Thymus (tissue), 14 donors: ENCODE measurements at places on chromosomes 11 and 22. TPM values are rescaled to one million over a fixed set of nuclear protein-coding genes. Genes with fewer than 3 reads are reported as not detected.

HORMAD2 gene
- total RNA-seq: 0.09 TPM

MIAT gene
- total RNA-seq: 1.1 TPM

DNA sequence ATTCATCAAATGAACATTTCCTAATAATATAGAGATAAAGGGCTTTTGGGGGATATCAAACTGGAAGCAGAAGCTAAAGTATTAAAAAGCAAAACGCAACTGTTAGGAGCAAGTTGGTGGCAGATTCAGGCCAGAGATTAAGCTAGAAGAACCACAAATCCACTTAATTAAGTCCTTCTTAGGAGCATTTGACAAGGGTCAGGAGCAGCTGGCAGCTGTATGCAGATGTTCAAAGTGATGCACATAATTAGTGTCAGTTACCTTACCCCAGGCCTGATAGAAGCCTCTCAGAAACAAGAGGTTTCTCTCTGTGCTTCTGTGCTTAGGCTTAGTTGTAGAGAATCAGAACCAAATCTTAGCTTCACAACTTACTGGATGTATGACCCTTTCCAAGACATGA lies 546.5 kb upstream of the ANO5 start:
- H3K4me3 ChIP-seq: no peak overlapping the region
- no peaks in the 10 kb centered on the region for H3K4me1 ChIP-seq
- no peak for DNase-seq
- H3K27ac ChIP-seq: no peak overlapping the region
- no peaks in the 10 kb centered on the region for H3K27me3 ChIP-seq
- H3K36me3 ChIP-seq: no peaks in the 10 kb centered on the region

DNA sequence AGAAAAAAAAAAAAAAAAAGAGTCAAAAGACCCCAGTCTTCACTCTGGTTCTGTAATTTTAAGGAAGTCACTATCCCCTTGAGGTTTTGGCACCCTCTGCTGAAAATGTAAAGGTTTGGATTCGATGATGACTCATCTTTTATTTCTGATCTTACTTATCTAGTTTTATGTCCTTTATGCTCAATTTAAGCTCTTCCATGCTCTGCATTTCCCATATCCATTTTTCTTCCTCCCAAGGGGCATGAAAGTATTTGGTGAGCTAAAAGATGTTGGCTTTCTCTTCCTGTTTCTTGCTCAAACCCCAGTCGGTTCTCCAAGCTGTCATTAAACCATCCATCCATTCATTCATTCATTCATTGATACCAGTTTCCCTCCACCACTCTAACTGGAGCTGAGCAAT lies 61.0 kb upstream of the CDON start:
- H3K27ac ChIP-seq: no peak overlapping the region
- no peaks in the 10 kb centered on the region for H3K27me3 ChIP-seq
- H3K36me3 ChIP-seq: no peaks in the 10 kb centered on the region
- DNase-seq: no peak

DNA sequence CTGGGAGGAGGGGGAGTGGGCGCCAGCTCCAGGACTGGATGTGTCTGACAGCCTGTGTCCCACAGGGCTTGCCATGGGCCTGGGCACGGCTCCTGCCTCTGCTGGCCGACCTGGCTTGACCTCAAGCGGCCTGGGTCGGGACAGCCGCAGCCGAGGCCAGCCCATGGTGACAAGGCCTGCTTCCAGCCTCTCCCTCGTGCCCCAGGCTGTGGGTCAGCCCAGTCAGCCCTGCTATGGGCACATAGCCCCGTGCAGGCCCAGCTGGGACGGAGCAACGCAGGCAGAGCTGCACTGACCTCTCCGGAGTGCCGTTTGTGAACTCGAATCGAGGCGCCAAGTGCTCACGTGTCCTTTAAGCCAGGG lies 17.9 kb downstream of the OSBPL5 start:
- no peak overlapping the region for H3K4me3 ChIP-seq
- DNase-seq: no peak
- H3K36me3 ChIP-seq: peaks cover 89% of the 10 kb centered on the region
- no peaks in the 10 kb centered on the region for H3K27me3 ChIP-seq
- no peaks in the 10 kb centered on the region for H3K4me1 ChIP-seq
